Stimulated activated CD8-positive, alpha-beta memory T cell treated with anti-CD3 and anti-CD28 coated beads, Interleukin-2, amount 100 ng/mL, for 1 hour (primary cell): ENCODE measurements at places on chromosomes 11 and 22.

- no peak for DNase-seq
These were observed 99.1 kb downstream of the CD44 start for GRCh38 chr11:35237860-35238715.

GRCh38 chr11:61913699-61914395 is 3.5 kb downstream of the RAB3IL1 start:
- DNase-seq, result no peak

DNA sequence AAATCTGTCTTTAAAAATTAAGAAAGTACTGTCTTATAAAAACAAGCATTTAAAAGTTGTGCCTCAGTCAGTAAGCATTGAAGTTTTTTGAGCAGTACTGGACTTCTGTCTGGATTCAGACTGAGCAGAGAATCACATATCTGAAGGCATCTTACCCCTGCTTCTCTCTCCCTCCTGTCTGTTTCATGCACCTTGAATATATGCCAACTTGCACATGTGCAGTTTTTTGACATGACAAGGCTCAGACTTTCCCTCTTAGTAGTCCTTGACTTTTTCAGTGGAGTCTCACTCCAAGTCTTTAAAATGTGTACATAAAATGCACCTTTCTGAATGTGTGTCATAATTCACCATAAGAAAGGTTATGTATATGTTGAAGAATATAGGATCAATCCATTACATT is 19.8 kb downstream of the SPECC1L start:
- DNase-seq, result no peak

- no peak for DNase-seq
These were observed 34.1 kb upstream of the TMPRSS4 start for GRCh38 chr11:118042796-118043195.

DNA sequence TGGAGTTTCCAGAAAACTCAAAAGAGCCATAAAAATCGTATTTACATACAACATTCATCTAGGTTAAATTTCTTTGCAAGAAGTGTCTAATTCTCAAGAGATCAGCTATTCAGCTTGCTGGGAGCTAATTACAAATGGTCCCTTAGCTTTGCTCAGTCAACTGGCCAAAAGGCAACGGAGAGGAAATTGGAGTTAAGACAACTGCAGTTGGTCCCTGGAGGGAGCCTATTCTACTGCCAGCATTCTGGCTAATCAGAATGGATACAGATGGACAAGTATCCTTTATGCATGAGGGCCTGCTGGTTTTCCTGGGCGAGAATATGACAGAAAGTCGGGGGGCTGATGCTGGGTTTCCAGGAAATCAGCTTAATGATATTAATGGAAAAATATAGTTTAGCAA is 45.5 kb downstream of the KCNJ1 start:
- DNase-seq, result no peak

DNA sequence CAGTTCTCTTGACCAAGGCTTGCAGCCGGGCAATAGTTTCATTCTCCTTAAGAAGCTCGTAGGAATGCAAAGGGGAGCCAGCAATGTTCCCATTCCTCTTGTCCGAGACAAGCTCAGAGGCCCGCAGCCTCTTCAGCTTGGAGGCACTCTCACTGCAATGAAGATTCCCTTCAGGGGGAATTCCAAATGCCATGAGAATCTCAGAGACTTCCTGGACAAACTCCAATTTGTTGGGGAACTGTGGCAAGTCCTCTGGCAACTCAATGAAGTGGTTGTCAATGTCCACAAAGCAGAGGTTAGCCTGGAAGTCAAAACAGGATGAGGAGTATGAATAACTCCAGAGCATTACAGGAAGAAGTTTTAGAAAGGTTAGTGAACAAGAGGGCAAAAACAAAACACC is 84.4 kb downstream of the DENND5A start:
- DNase-seq, result no peak

- DNase-seq, result no peak
These were observed 111.3 kb downstream of the SLC17A6 start for GRCh38 chr11:22449441-22449840.

DNA sequence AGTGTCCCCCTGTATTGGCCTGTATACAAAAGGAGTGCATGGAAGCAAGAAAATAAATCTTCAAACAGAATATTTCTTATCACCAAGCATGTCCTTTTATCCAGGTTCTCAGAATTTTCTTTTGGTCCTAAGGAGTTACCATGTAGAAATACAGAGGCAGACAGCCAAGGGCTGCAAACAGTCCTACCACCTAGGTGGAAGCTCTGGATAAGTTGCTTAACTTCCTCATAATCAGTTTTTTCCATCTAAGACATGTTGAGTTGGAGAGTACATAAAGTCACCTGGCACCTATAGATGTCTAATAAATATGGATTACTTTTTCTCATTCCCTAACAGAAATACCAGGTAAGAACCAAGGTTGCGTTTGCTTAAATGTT is 57.0 kb upstream of the BLID start:
- no peak for DNase-seq

GRCh38 chr22:23211622-23212021 is 31.3 kb downstream of the BCR start:
- DNase-seq, result no peak

GRCh38 chr22:19228179-19228578 is 49.6 kb upstream of the SLC25A1 start:
- no peak for DNase-seq

GRCh38 chr22:43126501-43127165 is 16.1 kb downstream of the BIK start:
- DNase-seq, result no peak

- no peak for DNase-seq
These were observed 39.0 kb upstream of the ADA2 start for GRCh38 chr22:17258015-17258787.
